ENCODE measurements at places on chromosomes 4 and X. TPM values are rescaled to one million over a fixed set of nuclear protein-coding genes. Genes with fewer than 3 reads are reported as not detected.

DNA sequence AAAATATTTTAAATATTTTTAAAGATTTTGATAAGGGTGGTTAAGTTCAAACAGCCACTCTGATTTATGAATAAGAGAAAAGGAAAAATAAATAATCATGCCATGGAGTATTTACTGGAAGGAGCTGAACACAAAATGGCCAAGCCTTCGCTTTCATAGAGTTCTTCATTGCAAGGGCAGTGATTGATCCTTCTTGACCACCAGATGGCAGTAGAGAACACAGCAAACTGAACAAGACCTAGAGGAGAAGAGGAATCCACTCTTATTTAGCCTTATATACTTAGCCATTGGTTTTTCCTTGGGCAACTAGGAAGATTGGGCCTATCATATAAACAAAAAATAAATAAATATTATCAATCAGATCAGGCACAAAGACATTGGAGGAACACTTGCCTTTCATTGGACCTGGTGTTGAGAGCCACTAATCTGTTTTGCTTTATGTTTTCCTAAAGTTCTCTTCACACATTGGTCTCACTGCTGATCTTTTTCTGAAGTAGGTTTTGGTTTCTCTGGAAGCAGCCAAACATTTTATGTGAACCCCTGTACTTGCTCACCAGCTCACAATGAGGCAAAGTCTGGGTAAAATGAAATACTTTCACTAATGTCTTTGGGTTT is 58.1 kb upstream of the PARM1 start:
- peak; percentile 74 for DNase-seq

DNA sequence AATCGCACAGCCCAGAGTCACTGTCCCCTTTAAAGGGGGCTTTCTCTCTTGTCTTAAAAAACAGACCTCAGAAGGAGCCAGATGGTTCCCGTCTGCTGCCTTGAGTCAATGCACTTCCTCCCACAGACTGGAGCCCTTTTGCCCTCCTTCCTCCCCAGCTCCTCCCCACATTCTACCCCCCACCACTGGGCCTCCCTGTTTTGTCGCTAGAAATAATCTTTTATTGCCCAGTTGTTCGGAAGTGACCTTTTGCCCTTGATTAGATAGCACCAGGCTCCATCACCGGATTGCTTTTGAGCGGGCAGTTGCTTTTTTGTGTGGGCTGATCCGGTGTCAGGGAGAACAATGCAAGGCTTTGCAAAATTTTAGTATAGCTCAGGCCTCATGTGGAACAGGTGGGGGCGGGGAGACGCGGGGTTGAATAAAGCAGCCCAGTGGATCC is 47.7 kb downstream of the SPRY1 start:
- DNase-seq, result peak; percentile 34

The PDZD4 gene
- polyA plus RNA-seq, result 3.1 TPM

- no peak for DNase-seq
These were observed 33.1 kb downstream of the ENPEP start for GRCh38 chr4:110508827-110509710.

The KIAA1210 gene
- 0.33 TPM for polyA plus RNA-seq

DNA sequence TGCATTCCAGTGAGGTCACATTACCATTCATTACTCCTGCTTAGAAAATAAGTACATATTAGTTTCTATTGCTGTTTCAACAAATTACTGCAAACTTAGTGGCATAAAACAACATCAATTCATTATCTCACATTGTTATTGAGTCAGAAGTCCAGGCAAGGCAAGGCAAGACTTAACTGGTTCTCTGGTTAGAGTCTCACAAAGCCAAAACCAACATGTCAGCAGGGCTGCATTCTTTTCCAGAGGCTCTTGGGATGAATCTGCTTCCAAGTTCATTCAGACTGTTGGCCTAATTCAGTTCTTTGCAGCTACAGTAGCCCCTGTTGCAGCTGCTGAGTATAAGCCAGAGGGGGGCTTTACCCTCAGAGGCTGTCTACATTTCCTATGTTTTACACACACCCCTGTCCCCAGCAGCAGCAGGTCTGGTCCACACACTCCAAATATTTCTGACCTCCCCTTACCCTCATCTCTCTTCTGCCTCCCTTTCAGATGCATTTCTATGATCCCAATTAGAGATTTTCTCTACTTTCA is 892.1 kb upstream of the EPHA5 start:
- DNase-seq, result no peak

DNA sequence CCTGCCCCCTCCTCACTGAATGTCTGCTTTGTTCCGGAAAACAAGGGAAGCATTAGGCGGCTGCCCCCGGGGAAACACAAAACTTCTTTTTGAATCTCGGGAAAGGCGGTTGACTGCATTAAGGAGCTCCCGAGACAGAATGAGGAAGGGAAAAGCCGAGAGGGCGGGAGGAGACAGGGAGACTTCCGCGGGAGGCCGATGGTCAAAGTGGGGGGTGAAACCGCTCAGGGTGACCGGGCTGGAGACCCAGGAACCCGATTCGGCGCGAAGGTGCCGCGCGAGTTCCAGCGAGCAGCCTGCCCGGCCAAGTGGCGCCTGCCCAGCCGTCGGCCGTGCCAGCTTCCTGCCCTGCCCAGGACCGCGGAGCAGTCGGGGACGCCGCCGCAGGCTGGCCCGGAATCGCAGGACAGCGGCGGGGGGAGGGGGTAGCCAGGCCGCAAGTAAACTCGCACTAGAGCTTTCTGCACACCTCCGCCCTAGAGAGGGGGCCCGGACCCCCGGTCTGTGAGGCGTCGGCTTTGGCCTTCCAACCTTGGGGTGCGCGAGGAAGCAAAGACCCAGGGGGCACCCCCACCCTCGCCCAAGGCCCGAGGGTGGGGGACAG is 55.1 kb upstream of the BCOR start:
- peak; percentile 66 for DNase-seq

DNA sequence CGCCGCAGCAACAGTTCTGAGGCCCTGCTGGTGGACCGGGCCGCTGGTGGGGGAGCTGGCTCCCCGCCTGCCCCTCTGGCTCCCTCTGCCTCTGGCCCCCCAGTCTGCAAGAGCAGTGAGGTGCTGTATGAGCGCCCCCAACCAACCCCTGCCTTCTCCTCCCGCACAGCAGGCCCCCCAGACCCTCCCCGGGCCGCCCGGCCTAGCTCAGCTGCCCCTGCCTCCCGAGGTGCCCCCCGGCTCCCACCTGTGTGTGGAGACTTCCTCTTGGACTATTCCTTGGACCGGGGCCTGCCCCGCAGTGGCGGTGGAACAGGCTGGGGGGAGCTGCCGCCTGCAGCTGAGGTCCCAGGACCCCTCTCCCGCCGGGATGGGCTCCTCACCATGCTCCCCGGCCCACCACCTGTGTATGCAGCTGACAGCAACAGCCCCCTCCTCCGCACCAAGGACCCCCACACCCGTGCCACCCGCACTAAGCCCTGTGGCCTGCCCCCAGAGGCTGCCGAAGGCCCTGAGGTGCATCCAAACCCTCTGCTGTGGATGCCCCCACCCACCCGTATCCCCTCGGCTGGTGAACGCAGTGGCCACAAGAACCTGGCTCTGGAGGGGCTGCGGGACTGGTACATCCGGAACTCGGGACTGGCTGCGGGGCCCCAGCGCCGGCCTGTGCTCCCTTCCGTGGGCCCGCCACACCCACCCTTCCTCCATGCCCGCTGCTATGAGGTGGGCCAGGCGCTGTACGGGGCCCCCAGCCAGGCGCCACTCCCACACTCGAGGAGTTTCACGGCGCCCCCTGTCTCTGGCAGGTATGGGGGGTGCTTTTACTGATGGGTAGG is 6.3 kb downstream of the PRAF2 start:
- DNase-seq, result no peak

The ADH1B gene
- 9.3 TPM for polyA plus RNA-seq

DNA sequence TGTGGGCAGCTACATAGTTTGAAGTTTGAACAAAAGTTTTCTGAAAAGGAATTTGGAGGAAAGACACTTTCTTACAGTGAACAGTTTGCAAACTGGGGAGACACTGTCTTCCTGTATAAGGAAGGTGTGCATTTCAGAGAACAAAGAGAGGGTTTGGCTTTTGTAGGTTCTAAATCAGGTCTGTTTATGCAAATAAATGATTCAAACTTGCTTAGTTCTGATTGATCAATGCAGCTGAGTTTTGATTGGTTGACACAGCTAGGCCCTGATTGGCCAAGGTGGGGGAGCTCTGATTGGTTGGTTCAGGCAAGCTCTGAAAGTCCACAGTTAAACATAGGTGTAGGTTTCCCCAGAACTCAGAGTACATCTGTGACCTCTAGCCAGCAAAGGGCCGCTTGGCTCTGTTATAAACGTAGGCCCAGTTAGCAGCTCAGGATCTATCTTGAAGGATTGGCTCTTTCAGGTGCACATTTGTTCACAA is 63.0 kb upstream of the ENPP6 start:
- DNase-seq, result no peak

DNA sequence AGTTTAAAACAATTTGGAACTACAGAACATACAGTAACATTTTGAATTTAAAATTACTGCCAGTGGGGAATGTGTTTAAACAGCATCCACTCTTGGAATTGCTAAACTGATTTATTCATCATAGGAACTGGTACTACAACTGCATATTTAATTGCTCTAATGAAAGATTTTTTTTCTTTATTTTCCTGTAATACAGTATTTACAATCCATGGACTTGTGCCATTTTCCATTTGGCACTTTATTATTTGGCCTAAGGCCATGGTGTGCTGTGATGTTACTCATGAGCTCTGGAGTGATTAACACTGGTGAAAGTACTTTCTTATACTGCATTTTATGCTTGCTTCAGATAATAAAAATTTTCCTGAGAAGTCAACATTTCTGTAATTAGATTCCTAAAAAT is 69.7 kb upstream of the NUDT6 start:
- DNase-seq, result peak; percentile 56

DNA sequence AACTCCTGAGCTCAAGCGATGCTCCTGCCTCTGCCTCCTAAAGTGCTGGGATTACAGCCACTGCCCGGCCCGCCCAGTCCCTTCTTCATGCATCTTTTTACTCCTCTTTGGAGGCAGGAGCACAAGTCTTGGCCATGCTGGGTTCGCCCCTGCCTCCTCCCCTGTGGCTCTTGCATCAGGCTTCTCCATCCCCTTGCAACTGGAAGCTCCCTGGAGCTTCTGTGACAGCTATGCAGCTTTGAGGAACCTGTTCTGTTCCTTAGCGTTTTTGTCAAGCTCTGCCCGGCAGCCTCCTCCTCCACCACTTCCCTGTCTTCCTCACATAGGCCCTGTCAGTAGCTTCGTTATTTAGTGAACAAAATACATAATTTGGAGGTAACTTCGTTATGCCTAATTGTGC is 73.9 kb downstream of the PSAPL1 start:
- DNase-seq, result no peak

DNA sequence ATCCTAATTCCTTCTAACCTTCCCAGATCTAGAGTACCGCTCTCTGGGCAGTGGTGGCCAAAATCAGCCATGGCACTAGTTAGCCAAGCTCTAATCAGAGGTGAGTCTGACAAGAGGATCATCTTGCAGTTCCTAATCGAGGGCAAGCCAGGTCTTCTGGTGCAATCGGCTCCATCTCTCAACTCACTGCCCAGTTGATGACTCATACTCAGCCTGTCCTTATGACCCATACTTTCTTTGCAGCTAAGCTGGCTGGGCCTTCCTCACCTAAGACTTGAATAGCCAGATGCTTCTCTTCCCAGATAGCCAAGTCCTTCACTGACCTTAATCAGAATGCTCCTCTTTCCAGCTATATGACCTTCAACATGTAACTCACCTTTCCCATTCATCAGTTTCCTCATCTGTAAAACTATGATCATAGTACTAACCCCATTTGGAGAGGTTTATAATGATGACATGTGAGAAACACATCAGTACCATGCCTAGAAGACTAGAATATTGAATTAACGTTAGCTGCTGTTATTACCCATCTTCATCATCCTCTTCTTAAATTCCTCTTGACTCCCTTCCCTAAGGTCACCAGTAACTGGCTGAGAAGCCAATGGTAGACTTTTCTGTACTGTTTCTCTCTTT is 57.1 kb downstream of the RELL1 start:
- DNase-seq, result no peak

DNA sequence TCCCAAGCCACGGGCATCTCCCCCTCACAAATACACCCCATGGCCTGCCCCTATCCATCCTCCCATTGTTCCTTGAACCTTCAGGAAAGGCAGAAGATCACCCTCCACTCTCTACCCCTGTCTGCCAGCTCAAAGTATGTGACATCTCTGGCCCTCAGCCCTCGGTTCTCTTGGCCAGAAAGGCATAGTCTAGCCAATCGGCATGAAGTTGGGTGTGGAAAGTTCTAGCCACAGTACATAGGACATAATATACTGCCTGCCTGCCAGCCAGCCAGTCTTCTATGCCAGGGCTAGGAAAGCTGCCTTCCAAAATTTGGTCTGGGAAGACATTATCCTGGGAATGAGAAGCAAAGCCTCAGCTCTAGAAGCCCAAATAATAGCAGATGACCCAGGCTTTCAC is 3.2 kb upstream of the PLP1 start:
- no peak for DNase-seq

The POF1B gene
- 0.16 TPM for polyA plus RNA-seq

The NOA1 gene
- 19.1 TPM for polyA plus RNA-seq

The VCX2 gene
- not detected for polyA plus RNA-seq

The TCEAL5 gene
- polyA plus RNA-seq, result 6.7 TPM

All from muscle of back (tissue), 13 donors.